ENCODE measurements at places on chromosomes 12 and 14.

DNA sequence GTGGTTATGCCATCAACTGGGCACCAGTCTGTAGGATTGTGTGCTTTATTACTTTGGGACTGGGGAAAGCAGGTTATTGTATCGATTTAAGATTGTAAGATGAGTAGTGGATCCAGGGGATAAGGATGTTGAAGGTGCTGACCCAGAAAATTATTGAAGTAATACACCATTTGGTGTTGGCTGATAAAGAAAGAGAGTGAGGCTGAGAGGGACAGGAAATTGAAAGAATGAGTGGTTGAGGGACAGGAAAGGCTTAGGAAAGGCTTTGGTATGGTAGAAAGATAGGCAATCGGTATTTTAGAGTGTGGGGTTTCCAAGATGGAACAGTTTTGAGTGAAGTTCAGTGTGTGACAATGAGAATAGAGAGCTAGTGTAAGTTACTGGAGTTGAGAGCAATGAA is 12.3 kb downstream of the PPHLN1 start:
- no peak for DNase-seq

DNA sequence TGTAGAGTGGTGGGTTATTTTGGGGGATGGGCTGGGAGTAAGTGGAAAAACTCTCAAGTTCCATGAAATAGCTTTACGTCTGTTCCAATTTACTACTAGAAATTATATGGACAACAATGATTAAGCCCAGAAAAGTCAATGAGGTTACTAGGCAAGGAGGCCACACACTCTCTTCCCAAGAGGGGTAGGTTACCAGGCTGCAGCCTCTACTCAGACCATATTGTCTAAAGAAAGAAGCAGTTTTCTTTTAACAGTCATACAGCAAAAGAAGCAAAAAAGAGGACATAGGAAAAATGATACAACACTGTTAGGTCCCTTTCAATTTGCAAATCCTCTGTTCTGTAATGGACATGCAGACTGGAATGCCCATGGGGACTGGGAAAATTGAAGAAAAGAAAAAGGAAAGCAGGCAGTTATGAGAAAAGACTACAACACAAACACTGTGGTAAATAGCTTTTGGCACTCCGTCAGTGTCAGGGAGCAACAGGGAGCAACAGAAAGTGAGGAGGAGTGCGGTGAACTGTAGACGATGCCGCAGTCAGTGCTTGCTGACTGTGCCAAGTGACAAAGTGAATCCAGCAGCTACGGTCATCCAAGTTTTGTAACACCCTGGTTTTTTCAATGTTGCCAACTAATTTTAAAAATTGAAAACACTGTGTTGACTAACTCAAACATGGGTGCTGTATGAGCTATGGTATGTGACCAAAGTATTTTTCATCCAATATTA is 39.8 kb upstream of the HMGA2 start:
- DNase-seq, result no peak

GRCh38 chr12:53676656-53677015 is 753 bp upstream of the ATP5MC2 start:
- DNase-seq, result no peak

DNA sequence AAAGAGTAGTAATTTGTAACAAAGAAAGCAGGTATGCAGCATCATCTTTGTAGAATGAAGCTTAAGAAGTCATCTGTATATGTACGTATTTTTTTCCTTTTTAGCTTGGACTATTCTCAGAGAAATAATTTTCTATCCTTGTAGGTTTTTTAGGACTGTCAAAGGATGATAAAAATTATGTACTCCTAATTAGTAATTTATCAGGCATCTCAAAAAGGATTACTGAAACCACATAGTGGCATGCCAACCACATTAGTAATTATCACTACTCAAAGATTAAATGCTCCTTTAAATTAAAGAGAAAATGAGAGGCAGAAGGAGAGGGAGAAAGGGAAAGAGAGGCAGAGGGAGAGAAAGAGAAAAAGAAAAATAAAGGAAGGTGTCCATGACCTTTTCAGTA is 17.3 kb downstream of the TTC8 start:
- DNase-seq, result no peak

GRCh38 chr14:72653026-72653425 is 240.9 kb downstream of the DPF3 start:
- DNase-seq, result no peak

DNA sequence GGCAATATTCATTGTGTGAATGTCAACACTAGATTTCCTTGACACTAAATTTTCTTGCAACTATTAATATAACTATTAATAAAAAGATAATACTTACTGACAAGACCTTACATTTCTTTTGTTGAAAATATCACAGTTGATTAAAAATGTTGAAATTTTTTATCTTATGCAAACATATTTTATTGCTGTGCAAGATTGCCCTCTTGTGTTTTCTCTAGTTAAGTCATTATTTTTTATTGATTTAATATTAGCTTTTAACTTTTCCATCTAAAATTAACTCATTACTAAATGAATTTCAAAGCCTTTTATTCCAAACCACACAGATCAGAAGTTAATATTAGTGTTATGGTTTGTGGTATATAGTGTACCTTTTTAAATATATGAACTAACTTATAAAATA is 11.7 kb upstream of the NAA30 start:
- DNase-seq, result no peak

DNA sequence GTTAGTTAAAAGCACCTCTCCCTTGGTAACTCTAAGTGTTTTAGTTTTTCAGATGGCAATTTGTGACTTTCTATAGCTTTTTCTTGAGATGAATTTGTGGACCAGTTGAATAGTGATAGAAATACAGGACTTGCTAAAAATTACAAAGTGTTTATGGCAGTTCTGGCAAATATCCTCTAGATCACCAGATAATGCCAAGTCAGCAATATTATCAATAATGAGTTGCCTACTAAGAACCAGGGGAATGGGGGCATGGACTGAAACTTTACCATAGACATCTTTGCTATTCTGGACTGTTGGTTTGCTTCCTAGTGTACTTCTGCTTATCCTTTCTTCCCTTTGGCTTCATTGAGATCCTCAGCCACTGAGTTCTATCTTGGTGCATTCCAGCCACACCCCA is 584.2 kb downstream of the DIO2 start:
- no peak for DNase-seq

DNA sequence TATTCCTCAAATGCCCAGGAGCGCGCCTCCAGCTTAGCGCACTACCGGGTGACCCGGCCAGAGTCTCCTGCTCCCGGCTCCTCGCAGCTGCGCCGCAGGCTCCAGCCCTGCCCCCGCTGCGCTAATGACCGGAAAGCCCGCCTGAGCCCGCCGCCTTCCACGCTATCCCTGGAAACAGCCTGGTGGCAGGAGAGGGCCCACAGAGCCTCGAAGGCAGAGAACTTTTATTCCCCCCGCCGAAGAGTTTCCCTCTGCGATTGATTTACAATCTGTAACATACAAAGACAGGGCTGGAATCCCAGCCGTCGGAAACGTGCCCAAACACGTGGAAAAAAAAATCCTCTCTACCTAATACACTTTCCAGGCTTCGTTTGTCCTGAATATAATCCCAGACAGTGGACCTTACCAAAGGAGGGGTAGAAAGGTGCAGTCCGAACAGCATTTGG is 1.5 kb downstream of the COL2A1 start:
- DNase-seq, result no peak

Data from CD4-positive, alpha-beta T cell treated with Interleukin-6 at 100 ng/mL for 8 hours (primary cell).